ENCODE measurements at places on chromosomes 11 and 22.

GRCh38 chr22:42287174-42287890 is 16.9 kb upstream of the TCF20 start:
- no peak for DNase-seq

GRCh38 chr11:371716-372590 is 2.7 kb downstream of the B4GALNT4 start:
- no peak for DNase-seq

GRCh38 chr11:34344768-34345539 is 12.9 kb downstream of the ABTB2 start:
- DNase-seq: peak; percentile 26

DNA sequence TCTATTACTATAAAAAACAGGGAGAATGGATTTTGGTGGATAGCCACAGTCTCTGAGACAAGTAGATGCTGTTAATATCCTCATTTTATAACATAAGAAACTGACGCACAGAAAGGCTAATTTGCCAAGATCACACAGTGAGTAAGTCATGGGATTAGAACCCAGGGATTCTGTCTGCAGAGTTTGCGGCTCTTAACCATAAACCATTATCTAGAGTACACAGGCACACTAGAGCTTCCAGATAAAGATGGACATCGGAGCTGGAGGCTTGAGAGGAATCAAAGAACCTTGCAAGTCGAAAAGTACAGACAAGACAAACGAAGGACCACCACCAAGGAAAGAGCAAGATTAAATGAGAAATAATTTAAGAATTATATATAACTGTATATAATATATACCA is 11.3 kb downstream of the LGALS12 start:
- no peak for DNase-seq

DNA sequence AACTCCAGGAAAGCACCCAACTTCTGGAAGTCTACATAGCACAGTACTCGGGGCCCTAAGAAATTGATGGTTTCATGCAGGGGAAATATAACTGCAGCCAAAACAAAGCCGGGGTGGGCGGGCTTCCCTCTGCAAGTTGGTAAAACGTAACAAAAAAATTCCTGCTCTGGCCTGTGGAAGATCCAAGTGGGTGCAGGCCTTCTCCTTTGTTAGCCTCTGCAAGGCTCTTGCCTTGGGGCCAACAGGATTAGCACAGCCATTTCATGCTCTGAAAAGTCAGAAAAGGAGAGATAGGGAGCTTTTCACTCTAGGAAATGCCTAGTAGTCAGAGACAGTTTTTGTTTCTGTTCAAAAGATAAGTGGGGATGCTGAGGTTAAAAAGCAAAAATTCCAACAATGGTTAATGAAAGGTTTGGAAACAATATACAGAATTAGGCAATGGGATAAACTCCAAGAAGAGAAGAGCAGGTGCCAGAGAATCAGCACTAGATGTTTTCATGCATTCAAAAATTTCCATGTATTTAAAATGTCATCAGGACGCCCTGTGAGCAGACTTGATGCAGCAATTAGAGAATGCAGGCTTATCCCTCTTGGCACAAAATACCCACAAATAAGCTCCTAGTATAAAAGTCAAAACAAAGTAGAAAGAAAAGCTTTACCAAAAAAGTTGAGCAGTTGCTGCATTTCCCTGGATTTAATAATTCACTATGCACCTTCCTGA is 72.3 kb upstream of the CHRM4 start:
- no peak for DNase-seq

- DNase-seq: no peak
Measured at GRCh38 chr11:114472661-114473060, 33.4 kb downstream of the REXO2 start.

- no peak for DNase-seq
Measured at GRCh38 chr11:117828611-117829368, 4.2 kb upstream of the FXYD2 start.

DNA sequence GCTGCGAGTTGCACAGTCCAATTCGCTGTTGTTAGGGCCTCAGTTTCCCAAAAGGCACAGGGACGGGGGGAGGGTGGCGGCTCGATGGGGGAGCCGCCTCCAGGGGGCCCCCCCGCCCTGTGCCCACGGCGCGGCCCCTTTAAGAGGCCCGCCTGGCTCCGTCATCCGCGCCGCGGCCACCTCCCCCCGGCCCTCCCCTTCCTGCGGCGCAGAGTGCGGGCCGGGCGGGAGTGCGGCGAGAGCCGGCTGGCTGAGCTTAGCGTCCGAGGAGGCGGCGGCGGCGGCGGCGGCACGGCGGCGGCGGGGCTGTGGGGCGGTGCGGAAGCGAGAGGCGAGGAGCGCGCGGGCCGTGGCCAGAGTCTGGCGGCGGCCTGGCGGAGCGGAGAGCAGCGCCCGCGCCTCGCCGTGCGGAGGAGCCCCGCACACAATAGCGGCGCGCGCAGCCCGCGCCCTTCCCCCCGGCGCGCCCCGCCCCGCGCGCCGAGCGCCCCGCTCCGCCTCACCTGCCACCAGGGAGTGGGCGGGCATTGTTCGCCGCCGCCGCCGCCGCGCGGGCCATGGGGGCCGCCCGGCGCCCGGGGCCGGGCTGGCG is at the start of gene BCR:
TSS of gene BCR (plus strand) at position 209 of the 592 bp plus-strand sequence. CDS start 452 bp downstream, outside the sequence.
- peak; percentile 35 for DNase-seq

- peak; percentile 8 for DNase-seq
Measured at GRCh38 chr22:25139062-25139461, 60.6 kb upstream of the CRYBB3 start.

- DNase-seq: no peak
Measured at GRCh38 chr22:25698461-25698860, 43.5 kb upstream of the MYO18B start.

DNA sequence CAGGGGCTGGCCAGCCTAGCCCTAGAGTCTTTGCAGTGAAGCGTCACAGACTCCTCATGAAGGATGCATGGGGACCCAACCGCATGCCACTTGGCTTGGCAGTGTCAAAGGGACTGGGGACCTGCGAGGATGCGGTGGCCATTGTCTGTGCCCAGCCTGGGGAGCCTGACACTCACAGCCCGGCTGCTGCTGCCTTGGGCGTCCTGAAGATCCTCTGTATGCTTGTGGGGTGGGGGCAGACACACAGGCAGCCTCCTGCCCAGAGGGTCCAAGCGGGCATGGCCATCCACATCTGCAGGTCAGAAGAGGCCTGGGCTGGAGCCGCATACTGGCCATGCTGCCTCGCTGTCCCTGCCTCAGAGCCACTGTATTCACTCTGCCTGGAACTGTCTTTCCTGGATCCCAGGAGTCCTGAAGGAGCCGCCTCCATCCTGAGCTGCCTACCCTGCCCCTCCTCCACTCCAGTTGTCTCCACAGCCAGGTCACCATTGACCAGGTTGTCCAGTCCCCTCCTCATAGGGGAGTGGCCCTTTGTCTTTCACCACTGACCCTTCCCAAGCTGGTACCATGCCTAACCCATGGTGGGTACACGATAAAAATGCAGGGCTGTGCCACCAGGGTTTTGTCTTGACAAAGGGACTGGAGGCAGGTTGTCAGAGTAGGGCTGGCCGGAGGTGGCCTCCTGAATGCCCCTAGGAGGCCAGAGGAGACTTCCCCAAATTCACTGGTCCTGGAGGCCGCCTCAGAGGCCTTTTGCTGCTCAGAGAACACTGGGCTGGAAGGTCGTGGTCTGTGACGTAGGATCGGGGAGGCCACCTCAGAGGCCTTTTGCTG is 107.0 kb downstream of the KCNQ1OT1 start:
- DNase-seq: no peak

GRCh38 chr11:326592-326841 is 5.9 kb upstream of the IFITM3 start:
- DNase-seq: no peak

GRCh38 chr11:92512204-92512569 is 287.6 kb downstream of the FAT3 start:
- DNase-seq: no peak

DNA sequence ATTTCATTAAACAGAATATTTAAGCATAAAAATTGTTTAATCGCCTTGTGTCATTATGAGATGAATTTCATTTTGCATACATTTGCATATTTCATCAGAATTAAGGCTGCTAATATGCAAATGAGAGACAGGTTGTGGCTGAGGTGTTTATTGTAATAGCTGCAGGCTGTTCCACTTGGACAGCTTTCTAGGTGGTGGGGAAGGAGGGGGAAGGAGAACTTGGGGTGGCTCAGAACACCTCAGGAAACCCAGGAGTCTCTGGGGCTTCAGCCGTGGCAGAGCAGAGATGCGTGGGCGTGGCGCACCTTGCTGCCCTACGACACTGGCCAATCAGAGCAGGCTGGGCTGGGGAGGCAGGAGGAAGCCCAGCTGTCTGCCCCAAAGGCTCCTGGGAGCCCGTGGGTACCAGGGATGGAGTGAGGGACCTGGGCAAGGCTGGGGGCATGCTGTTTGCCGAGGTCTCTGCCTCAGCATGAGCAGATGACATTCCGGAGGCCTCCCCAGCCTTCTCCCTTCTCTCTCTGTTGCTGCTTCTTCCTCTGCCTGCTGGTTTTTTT is 542.9 kb downstream of the MN1 start:
- DNase-seq: no peak
